Stimulated activated CD8-positive, alpha-beta memory T cell treated with anti-CD3 and anti-CD28 coated beads, Interleukin-15, amount 100 ng/mL, for 1 hour (primary cell): ENCODE measurements at places on chromosomes 12 and 14.

- no peak for DNase-seq
Measured at GRCh38 chr14:90491221-90491885, 94.5 kb downstream of the CALM1 start.

GRCh38 chr14:74867673-74868072 is 8.3 kb downstream of the PROX2 start:
- peak; percentile 16 for DNase-seq

DNA sequence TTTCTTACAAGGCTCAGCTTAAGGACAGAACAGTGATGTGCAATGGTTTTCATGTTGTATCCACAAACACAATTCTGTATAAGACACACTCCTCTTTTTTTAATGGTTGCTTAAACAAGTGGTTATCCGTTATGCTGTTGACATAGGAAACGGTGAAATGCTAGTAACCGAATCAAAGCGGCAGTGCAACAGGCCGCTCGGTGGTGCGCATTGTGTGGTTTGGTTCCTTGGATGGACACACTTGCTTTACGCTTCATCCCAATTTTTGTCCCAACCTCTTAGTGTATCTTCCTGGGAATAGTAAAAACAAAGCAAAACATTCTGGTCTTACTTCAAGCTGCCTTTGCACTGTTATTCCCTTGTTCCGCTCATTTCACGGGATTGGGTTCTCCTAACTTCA is 650 bp upstream of the PTGER2 start:
- DNase-seq: no peak

DNA sequence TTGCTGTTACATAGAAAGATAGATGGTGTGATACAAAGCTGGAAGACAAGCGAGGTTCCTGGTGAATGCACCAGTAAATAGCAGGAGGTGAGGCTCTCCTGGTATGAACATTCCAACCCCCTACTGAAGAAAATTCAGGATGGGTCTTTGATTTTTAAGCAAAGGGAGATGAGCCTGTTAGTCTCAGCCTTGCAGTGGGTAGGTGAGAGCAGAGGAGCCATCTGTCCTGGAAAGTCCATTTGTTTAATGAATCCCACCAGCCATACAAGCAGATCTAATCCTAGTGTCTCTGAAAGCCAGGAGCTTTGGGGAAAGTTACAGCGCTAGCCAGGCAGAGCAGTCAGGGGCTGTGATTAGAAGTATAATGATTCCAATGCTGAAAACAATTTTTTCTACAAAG is 234.8 kb upstream of the FOXN3 start:
- no peak for DNase-seq

DNA sequence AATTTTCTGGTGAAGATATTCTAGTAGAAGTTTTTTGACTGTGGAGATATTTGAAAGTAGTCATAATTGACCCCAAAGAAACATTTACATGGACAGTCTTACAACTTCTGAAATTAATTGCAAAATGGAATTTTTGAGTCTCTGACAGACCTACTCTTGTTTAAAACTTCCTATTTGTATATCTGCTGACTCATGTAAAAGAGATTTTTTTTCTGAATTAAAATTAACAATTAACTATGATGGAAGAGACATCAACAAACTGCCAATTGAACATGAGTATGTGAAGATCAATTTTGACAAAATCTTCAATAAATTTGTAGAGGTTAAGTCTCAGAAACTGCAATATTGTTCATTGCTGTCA is 108.5 kb upstream of the MAX start:
- no peak for DNase-seq

DNA sequence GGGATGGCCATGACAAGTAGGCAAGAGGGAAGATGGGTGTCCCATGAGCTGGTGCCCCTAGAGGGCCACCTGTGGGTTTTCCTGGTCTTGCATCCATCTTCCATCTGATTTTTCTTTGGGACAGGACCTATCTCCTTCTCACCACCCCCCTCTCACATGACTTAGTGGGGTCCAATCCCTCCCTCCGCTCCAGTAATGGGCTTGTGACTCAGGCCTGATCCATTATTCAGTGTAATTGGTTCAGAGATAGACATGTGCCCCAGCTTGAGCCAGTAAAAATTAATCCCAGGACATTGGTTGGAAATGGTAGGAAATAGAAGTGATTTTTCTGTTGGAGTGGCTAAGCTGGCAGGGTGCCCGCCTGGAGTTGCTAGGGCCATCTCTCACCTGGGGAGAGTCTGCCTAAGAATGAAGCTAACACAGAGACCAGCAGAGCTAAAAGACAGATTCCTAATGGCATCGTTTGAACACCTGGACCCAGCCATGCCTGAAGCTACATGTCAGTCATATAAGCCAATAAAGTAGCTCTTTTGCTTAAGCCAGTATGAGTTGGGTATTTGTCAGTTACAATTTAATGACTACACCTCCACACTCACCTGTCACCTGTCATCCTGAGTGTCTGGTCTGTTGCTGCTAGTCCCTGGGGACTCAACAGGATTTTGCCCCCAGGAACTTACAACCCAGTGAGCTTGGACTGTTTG is 14.7 kb downstream of the RASAL1 start:
- DNase-seq: no peak

GRCh38 chr14:52402812-52403526 is 88.9 kb downstream of the PTGER2 start:
- no peak for DNase-seq
